ENCODE measurements at places on chromosomes 13 and 19.

GRCh38 chr13:34672631-34673030 lies 269.4 kb upstream of the NBEA start:
- no peak for DNase-seq

DNA sequence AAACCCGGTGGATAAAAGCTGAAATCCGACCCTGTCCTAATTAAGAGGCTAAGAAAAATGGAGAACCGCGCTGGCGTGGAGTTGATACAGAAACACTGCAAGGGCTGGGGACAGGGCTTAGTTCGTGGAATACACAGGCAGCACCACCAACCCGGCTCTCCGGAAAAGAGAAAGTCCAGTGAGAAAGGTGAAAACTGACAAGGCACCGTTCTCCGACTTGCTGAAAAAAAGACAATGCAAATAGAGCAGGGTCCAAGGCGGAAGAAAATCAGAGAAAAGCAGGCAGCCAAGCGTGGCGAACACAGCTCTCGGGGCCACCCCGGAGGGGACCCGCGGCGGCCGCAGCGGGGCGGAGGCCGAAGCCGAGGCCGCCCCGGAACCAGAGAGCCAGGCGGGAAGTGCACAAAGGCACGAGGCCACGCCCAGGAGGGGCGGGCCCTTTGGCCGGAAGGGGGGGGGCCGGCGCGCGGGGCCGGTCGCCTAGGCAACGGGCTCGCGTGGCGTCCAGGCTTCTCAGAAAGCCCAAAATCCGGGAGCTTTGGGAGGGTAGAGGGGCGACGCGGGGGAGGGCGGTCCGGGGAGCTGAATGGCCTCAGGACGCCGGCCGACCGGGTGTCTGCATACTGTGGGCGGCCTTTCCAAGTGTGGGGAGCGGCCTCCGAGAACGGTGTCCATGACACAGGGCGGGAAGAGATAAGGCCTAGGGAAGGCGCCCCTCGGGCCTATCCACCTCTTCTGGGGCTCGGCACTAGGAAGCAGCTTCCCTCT lies 1.2 kb upstream of the ING1 start:
- DNase-seq, result peak; percentile 74

GRCh38 chr19:12953799-12954611 lies 3.0 kb downstream of the GADD45GIP1 start:
- no peak for DNase-seq

- no peak for DNase-seq
These were observed 3.1 kb downstream of the MAST3 start for GRCh38 chr19:18100710-18101109.

DNA sequence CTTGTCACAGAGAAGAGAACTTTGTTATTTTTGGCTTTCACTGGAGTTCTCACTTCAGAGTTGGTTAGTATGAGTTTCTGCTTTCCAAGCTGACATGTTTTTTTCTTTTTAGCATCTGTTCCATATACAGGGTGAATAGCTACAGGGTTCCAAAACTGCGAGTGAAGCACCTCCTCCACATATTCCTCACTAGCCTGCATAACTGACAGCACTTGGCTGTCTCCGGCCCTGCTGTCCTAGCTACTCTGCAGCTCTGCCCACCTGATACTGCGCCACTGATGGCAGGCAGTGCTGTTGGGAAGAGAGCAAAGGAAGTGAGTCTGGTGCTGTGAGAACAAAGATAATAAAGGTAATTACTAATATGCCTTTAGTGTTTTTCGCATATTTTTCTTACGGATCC lies 6.8 kb downstream of the ATP8A2 start:
- no peak for DNase-seq

- DNase-seq, result no peak
These were observed 256.0 kb downstream of the PCDH9 start for GRCh38 chr13:66974174-66974573.

- DNase-seq, result no peak
These were observed 587 bp upstream of the RPS15 start for GRCh38 chr19:1437609-1438008.

DNA sequence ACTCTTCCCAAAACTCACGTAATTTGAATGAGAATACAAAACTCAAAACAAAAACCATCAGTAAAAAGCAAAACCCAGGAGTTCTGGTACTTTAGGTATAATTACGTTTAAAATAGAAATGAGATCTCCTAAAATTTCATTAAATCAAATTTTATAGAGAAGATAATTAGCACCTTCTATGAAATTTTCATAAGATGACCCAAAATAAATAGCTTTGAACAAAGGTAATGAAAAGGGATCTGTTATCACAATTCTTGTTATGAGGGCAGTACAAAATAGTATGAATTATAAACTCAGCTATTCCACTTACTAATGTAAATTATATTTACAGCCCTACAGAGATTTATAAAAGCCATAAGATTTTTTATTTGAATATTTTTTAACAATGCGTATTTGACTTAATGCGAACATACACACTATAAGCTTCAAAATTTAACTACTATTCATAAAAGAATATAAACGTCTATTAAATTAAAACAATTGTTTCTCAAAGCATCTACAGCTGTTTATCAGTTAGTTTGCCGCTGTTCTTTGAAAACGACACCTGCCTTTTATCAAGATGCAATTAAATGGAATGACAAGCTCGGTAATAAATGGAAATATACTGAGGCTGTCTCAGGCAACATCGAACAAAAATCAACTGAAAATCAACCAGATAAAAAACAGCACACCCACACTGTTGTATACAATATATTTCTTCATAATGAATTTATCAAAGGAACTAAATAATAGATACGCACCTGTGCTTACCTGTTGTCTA lies 63.8 kb downstream of the KCNRG start:
- no peak for DNase-seq

GRCh38 chr19:31255174-31255799 lies 93.9 kb downstream of the TSHZ3 start:
- no peak for DNase-seq

GRCh38 chr13:91144054-91144453 lies 203.4 kb upstream of the MIR17HG start:
- no peak for DNase-seq

DNA sequence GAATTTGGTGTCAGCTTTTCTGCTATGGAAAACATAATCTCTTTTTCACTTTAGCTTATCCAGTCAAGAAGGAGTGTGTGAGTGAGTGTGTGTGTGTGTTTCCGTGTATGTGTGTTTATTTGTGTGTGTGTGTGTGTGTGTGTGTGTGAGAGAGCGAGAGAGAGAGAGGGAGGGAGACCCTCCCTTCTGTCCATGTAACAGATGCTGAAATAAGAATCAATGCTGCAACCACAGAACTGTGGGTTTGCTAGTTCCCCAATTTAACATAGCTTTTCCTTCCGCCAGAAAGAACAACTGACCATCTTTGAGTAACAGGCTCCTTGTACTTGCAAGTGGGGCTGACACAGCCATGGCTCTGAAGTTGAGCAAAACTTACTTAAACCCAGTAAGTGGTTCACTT lies 5.2 kb downstream of the LCP1 start:
- no peak for DNase-seq

- DNase-seq, result no peak
These were observed 22.8 kb downstream of the RASA3 start for GRCh38 chr13:114109641-114110041.

GRCh38 chr19:43105496-43105895 lies 23.0 kb upstream of the PSG2 start:
- DNase-seq, result no peak

DNA sequence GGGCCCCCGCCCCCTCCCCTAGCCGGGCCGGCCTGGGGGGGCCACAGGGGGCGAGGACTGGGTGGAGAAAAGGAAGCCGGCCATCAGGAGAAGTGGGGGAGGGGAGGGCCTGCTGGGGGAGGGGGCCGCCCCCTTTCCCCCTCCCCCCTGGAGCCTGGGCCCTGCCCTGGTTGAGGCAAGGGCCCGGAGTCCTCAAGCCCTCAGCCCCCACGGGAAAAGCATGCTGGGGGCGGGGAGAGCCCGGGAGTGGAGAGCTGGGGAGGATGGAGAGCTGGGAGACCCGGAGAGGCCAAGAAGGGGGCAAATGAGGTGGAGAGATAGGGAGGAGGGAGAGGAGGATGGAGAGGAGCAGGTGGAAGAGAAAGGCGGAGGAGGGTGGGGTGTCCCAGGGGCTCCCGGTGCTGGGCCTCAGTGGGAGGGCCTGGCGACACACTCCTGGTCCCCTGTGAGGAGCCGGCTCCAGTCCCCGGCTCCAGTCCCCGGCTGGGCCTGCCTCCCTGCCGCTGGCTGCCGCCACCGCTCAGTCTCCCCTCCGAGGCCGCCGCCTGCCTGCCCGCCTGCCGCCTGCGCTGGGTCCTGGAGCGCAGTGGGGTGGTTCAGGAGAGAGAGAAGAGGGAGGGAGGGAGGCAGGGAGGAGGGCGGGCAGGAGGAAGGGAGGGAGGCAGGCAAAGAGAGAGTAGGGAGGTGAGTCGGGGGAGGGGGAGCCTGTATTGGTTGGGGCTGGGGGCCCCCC lies at the start of gene GRIK5:
TSS of gene GRIK5 (minus strand) at position 588 of the 733 bp plus-strand sequence. CDS start 4,436 bp downstream, outside the sequence.
- no peak for DNase-seq
